Metanephros (tissue), 2 donors: ENCODE measurements at places on chromosomes 6 and 20. TPM values are rescaled to one million over a fixed set of nuclear protein-coding genes. Genes with fewer than 3 reads are reported as not detected.

SIRPG gene
- total RNA-seq, result 0.18 TPM

BTNL2 gene
- not detected for total RNA-seq

IBTK gene
- 41.4 TPM for total RNA-seq

FNDC1 gene
- 16.2 TPM for total RNA-seq

BMP6 gene
- total RNA-seq, result 8.6 TPM

CBLN4 gene
- 3.2 TPM for total RNA-seq

CYP39A1 gene
- 7.4 TPM for total RNA-seq

EPHA7 gene
- total RNA-seq, result 29.5 TPM

RIPOR3 gene
- 18.1 TPM for total RNA-seq

IPCEF1 gene
- total RNA-seq, result 8.8 TPM

SLC22A16 gene
- 1.2 TPM for total RNA-seq

KIF13A gene
- total RNA-seq, result 58.3 TPM

TRIM40 gene
- not detected for total RNA-seq

FILIP1 gene
- total RNA-seq, result 7.6 TPM

C6orf163 gene
- 6.2 TPM for total RNA-seq
